ENCODE measurements at places on chromosomes 7 and 10.

- DNase-seq = no peak
Measured at GRCh38 chr7:84675633-84676034, 481.0 kb upstream of the SEMA3A start.

- DNase-seq = no peak
Measured at GRCh38 chr7:27641581-27642230, 21.0 kb downstream of the HIBADH start.

GRCh38 chr10:1365540-1366321 lies 309.5 kb downstream of the WDR37 start:
- no peak for DNase-seq

DNA sequence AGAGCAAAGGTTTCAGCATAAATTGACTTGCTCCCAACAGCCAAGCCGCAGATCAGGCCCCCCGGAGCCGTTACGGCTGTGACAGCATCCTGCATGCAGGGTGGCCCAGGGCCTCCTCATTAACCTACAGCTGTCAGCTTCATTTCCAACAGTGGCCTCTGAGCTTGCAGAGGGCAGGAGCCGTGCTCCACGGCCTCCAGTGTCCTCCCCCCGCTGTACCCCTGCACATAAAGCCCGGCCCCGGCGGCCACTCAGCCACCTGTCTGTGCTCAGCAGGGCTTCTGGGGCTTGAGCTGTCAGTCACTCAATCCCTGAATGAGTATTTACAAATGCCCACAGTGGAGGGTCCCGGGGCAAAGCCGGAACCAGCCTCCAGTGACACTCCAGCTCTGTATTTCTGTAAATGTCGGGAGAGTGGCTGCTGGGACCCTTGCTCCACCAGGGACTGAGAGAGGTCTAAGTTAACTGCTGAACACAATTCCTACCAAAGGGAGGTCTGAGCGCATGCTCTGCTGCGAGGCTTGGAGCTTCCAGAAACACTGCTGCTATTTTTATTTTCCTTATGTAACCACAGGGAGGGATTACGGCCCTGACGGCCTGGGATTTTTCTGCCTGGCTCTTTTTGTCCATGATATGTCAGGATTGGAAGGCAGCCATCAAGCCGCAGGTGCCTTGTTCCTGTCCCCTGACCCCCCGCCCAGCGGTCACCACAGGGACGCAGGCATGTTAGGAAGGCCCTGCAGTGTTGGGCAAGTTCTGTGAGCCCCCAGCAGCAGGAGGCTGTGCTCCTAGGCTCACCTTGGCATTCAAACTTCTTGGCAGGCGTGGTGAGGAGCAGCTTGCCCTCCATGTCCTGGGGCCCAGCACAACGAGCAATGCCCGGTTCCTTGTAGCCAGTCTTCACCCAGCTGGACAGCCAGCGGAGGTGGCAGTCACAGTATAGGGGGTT lies 165.0 kb downstream of the SLIT1 start:
- no peak for DNase-seq

DNA sequence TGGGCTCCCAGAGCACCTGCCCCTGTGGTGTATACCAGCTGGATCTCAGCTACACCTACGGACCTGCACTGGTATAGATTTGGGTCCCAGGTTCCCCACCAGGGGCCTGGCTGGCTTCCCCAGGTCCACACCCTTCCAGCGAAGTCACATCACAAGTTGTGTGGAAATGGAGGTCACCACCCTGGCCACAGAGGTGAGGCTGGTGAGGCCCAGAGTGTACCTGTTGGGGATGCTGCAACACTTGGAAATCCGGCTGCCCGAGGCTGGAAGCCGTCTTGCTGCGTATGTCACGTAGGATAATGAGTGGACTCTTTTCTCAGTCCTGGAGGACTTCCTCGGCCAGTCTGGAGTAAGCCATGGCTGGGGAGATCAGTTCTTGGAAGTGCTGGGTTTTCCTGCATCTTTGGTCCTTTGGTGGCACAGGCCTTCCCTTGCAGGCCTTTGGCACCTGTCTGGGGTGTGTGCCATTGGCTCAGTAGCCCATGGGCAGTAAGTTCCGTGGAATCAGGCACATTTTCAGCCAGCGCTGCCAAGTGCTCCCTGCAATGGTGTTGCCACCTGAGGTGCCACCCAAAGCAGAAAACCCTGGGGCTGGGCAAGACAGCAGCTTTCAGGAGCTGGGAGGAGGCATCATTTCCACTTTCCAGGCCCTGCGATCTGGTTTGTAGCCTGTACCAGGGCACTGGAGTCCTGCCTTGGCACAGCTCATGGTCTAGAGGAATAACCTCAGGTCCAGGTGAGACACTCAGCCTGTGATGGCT lies 97.9 kb downstream of the LHPP start:
- DNase-seq = no peak

DNA sequence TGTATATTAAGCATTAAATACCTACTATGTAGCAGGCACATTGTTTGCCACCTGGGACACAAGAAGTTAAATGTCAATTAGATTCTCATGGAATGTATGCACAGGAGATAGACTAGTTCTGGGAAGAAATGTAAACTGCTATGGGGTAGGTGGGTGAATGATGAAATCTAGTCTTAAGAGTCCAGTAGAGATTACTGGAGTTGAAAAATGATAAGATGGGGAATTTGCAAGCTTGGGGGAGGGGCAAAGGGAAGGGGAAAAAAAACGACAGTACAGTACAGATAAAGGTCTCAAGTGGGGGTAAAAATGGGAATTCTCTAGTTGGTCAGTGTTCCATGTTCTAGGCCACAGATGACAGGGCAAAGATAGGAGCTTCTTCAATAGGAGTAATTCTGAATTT lies 94.4 kb downstream of the ATE1 start:
- DNase-seq = no peak

GRCh38 chr7:155265961-155266360 lies 31.7 kb upstream of the INSIG1 start:
- DNase-seq = no peak

DNA sequence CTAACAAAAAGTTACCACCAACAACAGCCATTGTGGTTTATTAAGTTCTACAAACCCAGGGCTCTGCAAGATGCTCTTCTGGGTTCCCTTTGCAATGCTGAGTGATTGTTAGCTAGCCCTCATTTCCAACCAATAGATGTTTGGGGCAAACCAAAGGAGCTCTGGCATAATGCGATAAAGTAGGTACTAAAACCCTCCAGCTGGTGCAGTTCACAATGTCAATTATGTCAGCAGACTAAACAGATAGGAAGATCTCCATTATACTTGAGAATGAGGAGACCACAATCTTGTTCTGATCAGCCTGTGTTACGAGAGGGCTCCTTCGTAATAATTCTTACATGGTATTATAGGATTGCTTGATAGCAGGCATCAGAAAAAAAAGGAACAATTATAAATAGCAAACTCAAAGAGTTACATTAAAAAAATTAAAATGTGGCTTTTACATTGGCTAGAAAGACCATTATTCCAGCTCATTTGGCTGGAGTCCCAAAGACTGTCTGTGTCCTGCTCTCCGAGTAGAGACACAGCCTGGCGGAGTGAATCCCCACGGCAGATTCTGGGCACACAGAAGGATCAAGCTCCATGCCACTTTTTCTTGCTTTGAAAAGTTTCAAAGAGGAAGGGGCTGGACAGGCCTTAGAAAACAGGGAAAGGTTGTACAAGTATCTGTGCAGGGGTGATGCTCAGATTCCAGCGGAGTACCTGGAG lies 93.8 kb downstream of the ZRANB1 start:
- no peak for DNase-seq

DNA sequence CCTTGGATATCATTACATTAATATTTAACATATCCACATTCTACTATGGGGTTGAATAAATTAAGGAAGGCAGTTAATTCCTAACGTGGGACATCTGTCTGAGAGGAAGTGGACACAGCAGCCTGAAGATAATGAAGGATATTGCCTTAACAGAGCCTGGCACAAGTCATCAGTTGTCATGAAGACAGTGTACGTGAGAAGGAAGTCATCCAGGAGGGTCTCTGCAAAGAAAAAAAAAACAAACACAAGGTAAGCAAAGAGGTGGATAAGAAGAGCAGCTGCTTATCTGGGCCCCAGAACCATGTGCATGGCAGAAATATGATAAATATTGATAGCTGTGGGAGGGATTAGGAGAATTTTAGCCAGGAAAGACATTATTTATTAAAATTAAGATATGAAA lies 190.0 kb downstream of the RAPGEF5 start:
- no peak for DNase-seq

DNA sequence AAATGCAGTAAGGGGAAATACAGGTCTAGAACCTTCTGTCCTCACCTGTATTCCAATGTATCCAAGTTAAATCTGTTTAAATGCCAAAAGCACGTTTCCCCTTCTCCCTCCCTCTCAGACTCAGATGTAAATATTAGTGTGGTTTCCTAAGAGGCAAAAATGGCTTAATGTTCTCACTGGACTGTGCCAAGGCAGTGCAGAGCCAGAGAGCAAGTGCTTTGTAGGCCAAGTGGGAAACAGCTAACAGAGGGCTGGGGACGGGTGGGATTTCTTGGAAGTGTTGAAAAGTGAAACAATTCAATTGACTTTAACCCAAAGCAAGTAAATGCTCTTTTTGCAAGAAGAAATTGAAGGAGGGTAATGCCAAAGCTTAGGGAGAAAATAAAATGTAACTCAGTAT lies 103.1 kb downstream of the GSAP start:
- DNase-seq = no peak

GRCh38 chr10:76119036-76119435 lies 687.6 kb downstream of the LRMDA start:
- DNase-seq = no peak

GRCh38 chr10:49301302-49301701 lies 2.3 kb downstream of the C10orf71 start:
- no peak for DNase-seq

- no peak for DNase-seq
Measured at GRCh38 chr10:33133557-33133956, 175.5 kb upstream of the ITGB1 start.

- DNase-seq = no peak
Measured at GRCh38 chr10:77398986-77399755, 238.4 kb downstream of the KCNMA1 start.

- no peak for DNase-seq
Measured at GRCh38 chr7:74355091-74355490, 65.9 kb downstream of the CLIP2 start.
